Fibroblast of the aortic adventitia (primary cell): ENCODE measurements at places on chromosomes 7 and 10. TPM values are rescaled to one million over a fixed set of nuclear protein-coding genes. Genes with fewer than 3 reads are reported as not detected.

DNA sequence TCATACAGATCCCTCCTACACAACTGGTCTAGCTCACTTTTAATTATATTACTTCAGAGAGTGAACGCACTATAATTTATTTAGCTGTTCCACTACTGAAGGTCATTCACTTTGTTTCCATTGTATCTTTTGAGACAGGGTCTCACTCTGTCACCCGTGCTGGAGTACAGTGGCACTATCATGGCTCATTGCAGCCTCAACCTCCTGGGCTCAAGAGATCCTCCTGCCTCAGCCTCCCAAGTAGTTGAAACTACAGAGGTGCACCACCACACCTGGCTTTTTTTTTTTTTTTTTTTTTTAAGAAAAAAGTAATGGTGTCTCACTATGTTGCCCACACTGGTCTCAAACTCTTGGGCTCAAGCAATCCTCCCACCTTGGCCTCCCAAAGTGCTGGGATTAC, 49.0 kb downstream of the PIP4K2A start:
- DNase-seq, result no peak

Gene CARD11
- total RNA-seq, result under 0.01 and 0.08 TPM in 2 replicates

- no peak for DNase-seq
Measured at GRCh38 chr10:71348850-71349249, 29.8 kb downstream of the SLC29A3 start.

GRCh38 chr7:31327071-31327470, 13.5 kb downstream of the NEUROD6 start:
- DNase-seq, result peak; percentile 3

DNA sequence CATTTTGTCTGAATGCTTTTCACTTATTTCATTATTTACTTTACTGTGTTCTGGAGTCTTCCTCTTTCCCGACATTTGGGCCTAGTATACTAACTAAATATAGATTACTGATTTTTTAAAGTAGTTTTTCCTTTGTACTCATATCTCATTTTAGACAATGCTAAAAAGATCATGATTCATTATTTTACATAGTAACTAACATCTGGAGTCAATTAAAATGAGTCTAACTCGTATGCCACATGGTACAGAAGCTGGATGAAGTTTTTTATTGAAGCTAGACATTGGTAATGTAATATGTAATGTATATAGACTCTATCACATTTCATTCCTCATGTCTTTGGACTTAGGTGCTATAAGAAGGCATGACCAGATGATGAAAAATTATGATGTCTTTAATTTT, 156.3 kb upstream of the HGF start:
- peak; percentile 55 for DNase-seq

- DNase-seq, result peak; percentile 49
Measured at GRCh38 chr7:14902589-14903067, at the start of gene DGKB. TSS of gene DGKB (minus strand) at chr7:14902751.

- no peak for DNase-seq
Measured at GRCh38 chr7:102845346-102845745, 67.5 kb upstream of the LRRC17 start.

DNA sequence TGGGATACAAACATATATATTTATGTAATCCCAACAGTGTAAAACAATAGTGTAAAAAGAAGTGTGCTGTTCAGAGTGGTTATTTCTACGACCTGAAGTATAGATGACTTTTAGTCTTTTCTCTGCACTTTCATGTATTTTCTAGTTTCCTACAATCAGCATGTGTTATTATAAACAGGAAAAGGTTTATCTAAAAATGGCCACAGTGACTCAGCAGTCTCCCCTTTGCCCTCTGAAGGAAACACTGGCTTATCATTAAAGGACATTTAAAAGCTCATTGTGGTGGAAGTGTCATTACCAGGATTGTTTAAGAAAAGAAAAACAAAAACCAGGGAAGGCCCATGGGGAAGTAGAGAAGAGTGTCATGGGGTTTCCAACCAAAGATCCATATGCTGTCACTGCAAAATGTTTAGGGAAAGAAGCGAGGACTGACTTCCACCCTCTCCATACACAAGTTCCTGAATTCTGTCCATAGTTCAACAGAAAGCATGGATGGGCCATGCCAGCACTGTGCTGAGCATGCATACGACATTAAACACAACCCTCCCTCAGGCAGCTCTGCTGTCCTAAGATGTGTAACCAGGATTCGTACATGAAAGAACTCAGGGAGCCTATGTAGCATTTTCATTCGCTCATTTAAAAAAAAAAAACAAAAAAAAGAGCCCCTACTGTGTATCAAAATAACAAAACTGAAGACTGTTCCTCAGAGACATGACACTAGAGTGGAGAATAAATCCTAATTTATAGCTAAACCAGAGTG, 10.2 kb downstream of the CYREN start:
- DNase-seq, result peak; percentile 61

DNA sequence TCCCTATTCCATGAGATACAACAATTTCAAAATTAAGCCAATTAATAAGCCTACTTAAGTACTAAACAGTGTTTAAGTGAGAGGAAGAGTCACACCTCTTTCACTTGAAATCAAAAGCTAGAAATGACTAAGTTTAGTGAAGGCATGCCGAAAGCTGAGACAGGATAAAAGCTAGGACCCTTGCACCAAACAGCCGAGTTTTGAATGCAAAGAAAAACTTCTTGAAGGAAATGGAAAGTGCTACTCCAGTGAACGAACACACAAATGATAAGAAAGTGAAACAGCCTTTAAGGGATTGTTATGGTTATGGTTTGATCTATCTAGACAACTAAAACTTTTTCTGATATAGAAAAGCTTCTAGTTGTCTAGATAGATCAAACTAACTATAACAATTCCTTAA, 135.4 kb upstream of the KMT2E start:
- DNase-seq, result no peak

- DNase-seq, result peak; percentile 64
Measured at GRCh38 chr10:44180321-44181168, 204.4 kb downstream of the CXCL12 start.

DNA sequence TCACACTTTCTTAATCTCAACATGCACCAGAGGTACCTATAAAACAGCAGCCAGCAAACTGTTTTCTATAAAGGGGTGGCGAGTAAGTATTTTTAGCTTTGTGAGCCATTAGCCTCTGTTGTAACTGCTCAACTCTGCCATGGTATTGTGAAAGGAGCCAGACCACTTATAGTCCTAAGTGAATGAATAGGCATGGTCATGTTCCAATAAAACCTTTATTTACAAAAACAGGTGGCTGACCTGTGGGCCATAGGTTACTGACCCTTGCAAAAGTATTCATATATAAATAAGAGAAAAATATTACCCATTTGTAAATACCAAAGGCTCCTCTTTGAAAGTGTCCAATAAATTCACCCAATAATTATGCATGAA, 50.3 kb downstream of the ICA1 start:
- no peak for DNase-seq

DNA sequence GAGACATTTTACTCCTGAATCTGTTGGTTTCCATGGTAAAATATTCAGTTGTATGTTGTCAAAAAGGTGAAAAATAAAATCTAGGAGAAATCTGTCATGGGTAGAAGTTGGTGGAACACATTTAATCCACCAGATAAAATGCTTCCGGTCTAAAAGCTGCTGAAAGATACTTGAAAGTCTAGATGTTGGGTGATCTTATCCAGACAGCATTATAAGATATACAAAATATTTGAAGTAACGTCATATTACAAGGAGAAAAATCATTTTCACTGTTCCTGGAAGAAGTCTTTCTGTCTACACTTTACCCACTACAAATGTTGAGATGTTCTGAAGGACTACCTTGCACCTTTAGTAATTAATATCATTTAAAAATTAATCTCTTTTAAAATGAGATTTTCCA, 40.9 kb downstream of the CALD1 start:
- DNase-seq, result no peak

- DNase-seq, result no peak
Measured at GRCh38 chr10:60835049-60835448, 56.8 kb downstream of the CDK1 start.

GRCh38 chr10:43943818-43944360, 295.2 kb upstream of the ZNF32 start:
- no peak for DNase-seq

DNA sequence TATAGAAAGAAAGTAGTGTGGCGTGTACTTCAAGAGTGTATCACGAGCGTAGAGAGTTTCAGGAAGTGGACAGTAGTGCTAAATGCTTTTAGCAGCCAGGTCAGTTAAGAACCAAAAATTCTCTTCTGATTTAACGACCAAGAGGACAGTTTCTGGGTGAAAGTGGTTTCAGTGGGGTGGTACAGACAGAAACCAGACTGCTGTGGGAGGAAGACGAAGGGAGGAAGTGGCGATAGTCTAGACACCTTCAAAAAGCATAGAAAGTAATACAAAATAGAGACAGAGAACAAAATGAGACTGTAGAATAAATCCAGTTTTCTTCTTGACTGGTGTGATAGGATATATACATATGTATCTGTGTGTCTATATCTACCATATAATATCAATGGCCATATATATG, 93.5 kb downstream of the MBL2 start:
- DNase-seq, result no peak

Gene OIT3
- total RNA-seq, result not detected in 2 replicates
